ENCODE measurements at places on chromosomes 4 and X.
A peak's percentile ranks its signal among the peaks of the same experiment; 100 is the strongest.

DNA sequence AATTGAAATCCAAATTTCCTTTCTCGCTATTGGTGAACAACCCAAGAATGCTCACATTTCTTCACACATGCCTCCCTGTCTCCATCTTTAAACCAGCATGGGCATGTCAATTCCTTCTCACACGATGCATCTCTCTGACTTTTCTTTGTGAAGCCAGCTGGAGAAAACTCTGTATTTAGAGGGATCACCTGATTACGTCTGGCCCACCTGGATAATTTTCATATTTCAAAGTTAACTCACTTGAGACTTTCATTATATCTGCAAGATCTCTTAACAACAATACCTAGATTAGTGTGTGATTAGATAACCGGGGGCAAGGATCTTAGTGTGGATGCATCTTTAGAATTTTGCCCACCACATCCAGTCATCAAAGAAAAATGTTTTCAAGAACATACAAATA is 164.0 kb downstream of the TMEM47 start:
- no peak for DNase-seq

DNA sequence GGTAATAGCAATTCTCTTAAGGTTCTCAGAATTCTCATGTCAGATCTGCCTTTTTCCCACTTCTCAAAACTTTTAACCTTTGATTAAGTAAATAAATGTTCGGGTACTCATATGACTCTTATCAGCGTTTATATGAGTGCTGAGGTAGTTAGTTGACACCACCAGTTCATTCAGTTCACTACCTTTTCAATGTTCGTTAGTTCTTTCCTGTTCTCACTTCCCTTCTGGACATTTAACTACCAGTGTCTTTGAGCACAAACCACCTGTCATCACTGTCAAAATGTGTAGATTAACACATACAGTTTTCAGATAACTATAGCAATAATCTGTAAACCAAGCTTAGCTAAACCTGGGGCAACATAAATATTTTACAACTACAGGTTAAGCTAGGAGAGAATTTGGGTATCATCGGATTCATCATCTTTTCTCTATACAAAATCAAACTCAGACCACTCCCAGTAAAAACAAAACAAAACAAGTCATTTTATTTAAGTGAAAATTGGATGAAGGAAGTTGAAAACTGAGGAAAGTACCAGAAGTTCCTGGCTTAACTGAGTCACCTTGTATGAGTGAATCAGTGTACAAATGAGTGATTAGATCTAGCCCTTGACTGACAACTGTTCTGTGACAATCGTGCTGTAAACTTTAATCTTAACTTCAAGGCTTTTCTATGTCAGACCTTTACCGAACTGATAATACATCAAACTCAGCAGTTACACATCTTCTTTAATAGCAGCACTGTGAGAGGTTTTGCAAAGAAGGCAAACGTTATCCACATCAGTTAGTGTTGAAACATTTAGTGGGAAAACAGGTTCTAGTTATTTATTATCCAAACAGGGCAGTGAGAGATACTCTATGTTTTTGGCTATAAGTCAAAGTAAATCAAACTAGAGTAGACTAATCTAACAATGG is 41.9 kb downstream of the ARHGEF38 start:
- no peak for DNase-seq

DNA sequence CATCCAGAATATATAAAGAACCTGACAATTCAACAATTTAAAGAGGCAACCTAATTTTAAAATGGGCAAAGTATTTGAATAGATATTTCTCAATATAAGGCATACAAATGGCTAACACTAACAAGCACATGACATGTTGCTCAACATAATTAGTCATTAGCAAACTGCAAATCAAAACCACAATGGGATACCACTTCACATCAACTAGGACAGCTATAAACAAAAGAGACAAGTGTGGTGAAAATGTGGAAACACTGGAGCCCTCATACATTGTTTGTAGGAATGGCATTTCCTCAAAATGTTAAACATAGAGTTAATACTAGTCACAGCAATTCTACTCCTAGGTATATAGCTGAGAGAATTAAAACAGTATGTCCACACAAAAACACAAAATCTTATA is 96.7 kb downstream of the CORIN start:
- no peak for DNase-seq

GRCh38 chr4:88702782-88703181 is 5.2 kb upstream of the NAP1L5 start:
- DNase-seq, result no peak

DNA sequence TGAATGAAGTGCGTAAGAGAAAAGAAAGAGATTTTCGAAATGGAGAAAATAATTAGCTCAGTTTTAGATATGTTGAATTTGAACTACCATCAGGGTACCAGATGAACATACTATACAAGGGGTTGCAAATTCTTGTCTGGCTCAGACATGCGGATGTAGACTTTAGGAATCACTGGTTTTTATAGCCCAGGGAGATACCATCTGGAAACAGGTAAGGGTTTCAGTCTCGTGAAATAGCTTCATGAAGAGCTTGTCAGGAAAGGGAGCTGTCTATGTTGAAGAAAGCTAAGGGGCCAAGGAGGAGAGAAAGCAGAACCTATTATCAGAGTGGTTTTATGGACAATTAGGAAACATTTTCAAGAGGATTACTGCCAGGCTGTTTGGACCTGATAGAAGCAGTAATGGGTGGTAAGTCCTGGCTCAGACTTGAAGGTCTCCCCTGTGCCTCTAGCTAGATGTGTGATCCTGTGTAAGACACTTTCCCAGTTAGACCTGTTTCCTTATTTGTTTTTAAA is 6.7 kb downstream of the RAB9A start:
- DNase-seq, result no peak

DNA sequence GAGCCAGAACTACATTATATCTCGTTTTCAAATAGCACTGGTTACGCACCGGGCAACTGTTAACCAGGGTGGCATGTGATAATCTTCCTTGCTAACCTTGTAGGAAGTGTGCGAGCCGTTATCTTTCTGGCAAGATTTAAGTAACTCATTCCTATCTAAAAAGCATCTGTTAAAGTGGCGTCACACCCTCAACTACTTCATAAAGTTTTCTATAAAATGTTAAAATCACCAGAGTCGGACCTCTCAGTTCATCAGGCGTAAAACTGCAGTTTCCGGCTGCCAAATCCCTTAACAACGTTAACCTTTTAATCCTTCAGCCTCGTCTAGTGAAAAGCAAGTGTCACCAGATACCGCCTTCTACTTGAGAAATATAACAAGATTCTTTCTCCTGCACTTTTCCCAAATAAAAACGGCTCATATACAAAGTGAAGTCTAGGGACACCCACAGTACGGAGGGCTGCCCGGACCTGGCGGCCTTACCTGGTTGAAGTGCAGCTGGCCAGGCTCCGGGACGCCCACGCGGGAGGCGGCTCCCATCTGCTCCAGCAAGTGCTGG is 1.2 kb downstream of the SLC39A8 start:
- no peak for DNase-seq

DNA sequence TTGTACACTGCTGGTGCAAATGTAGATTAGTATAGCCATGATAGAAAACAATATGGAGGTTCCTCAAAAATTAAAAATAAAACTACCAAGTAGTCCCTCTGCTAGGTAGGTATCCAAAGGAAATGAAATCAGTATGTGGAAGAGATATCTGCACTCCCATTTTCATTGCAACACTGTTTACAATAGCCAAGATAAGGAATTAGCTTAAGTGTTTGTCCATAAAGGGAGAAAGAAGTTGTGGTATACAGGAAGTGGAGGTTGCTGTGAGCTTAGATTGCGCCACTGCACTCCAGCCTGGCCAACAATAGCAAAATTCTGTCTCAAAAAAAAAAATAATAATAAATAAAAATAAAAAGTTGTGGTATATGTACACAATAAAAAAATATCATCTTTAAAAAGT is 325.0 kb upstream of the EMCN start:
- DNase-seq, result no peak

DNA sequence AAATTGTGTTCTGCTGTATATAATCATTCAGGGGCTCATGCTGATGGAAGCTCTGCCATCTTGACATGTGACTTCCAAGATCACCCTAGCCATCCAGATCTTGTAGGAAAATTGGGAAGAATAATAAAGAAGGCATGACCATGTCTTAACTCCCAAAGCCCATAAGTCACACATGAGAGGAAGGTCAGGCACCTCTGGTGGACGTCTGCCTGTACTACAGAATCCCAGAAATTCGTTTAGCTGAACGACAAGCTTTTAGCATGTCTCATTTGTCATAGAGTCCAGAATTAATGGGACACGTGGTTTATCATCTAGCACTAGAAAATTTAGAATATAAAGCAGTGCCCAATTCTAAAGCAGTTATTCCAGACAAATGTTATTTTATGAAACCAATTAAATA is 212.7 kb downstream of the CENPC start:
- no peak for DNase-seq

GRCh38 chrX:40734971-40735324 is 394 bp downstream of the MED14 start:
- peak; percentile 21 for DNase-seq

DNA sequence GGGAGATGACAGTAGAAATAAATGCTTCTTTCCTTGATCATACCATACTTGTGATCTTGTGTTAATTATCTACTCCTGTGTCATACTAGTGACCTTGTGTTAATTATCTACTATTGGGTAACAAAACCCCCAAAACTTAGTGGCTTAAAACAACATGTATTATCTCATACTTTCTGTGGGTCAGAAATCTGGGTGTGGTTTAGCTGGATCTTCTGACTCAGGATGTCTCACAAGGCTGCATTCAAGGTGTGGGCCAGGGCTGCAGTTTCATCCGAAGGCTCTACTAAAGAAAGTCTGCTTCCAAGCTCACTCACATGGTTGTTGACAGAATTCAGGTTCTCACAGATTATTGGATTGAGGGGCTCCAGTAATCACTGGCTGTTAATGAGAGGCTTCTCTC is 70.3 kb upstream of the NDP start:
- no peak for DNase-seq

DNA sequence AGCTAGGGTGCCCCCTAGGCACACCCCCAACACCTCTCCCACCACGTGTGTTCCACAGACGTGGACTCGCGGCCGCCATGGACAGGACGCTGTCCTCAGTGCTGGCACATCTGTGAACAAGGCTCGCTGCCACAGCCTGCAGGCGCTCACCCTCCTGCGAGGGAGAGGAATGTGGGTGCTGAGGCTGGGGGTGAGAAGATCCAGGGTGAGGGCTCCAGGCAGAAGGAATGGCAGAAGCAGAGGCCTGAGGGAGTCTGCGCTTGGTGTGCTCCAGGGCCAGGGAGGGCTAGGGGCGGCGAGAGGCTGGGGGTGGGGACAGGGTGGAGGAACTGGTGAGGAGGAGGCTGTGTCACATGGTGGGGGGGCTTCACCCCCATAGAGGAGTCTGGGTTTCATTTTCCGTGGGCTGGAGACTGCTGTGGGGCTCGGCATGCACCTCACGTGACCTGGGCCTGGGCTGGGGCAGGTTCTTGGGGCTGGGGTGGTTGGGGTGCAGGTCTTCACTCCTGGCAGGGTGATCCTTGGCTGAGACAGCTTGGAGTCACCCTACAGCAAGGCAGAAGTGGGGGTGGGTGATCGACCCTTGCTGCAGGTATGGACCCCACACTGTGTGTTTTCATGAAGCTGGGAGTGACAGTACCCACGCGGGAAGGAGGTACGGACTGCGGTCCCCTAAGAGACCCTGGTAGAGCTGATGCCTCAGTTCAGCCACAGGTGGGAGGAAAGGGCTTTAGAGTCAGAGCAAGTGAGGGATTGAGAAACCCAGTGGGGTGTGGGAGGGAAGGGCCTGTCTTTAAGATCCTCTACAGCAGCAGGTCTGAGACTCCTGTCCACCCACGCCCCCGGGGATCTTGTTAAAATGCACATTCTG is 103.7 kb downstream of the PSAPL1 start:
- no peak for DNase-seq

DNA sequence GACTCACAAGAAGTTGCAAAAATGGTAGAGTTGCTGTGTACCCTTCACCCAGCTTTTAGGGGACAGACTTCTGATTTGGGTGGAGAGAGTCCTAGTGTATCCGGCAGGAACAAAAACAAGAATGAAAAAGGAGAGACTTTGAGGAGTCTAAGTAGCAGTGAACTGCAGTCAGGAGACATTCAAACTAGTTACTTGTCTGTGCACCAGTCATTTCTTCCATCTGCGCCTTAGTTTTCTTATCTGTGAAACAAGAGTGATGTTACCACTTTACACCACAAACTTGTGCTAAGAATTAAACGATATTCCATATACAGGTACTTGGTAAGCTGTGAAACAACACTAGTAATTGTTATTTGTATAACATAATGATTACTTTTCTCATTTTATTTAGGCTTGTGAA is 47.3 kb downstream of the SH2D1A start:
- no peak for DNase-seq

Data from NCI-H1105 treated with DMSO at 0.1 percent for 48 hours (cell line).